ENCODE measurements at places on chromosomes 1 and 21. TPM values are rescaled to one million over a fixed set of nuclear protein-coding genes. Genes with fewer than 3 reads are reported as not detected.

DNA sequence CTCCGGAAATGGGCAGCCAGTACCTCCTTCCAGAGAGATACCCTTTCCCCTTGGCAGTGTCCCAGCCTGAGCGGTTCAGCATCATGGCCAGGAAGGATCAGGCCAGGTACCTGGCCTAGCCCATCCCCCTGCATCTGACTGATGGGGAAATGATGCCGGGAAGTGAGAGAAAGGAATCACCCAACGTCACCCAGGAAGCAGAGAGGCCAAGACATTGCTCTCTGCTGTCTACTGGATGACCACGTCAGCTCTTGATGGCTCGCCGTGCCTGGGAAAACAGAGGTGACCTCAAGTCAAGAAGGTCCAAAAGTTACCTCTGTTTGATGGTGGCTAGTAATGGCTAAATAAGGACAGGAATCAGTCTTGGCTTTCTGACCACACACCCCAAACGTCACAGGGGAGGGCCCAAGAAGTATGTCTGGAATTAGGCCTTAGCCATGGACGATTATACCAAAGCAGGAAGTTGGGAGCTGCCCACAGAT lies 79.0 kb downstream of the MRPL37 start:
- DNase-seq, result no peak

GRCh38 chr1:1343811-1344421 lies 5.3 kb downstream of the DVL1 start:
- DNase-seq, result no peak

DNA sequence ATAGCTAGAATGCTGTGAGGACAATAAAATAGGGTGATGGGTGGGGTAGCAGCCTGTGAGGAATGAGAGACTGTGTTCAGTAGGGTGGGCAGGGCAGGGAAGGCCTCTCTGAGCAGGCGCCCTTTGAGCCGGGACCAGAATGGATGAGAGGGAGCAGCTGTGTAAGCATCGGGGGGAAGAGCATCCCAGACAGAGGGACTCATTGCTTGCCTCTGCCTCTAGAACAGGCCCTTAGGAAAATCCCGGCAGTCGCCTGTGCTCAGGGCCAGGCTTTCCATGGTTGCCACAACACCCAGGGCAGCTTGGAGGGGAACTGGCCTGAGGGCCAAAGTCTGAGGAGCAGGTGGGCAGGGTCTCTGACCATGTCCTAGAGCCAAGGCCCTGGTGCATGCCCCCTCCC lies 774 bp downstream of the SLC2A7 start:
- DNase-seq, result no peak

DNA sequence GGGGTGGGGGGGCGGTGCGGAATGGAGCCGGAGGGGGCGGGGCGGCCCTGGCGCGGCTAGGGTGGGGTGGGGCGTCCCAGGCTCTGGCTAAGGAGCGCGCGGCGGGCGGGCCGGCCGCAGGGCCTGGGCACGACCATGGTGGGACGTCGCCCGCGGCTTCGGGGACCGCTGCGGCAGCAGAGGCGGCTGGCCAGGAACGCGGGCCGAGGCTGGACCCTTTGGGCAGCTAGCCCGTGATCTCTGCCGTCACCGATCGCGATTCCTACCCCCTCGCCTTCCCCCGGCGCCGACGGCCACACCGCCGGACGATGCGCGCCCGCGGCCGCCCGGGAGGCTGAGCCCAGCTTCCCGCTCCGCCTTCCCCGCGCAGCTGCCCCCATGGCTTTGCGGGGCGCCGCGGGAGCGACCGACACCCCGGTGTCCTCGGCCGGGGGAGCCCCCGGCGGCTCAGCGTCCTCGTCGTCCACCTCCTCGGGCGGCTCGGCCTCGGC lies at the start of gene MAP3K21:
Gene MAP3K21 (plus strand): TSS at position 74 of the 491 bp plus-strand sequence. CDS start 305 bp downstream, at position 379.
- no peak for DNase-seq

DNA sequence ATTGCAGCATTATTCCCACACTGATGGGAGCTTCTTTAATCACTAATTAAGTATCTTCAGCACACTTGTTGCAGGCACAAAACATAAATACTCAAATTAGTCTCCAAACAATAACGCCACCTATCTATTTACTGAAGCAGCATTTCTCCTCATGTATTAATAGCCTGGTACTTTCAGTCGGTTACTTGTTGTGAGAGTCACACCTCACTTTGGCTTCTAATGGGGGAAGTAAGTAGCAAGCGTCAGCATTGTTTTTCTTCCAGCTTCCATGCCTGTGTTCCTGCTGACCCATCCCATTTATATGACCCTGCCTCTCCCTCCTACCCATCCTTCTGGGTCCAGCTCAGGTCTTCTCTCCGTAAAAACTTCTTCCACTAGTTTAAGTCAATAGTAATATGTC lies 31.9 kb upstream of the DENND1B start:
- DNase-seq, result no peak

GRCh38 chr1:103616362-103616761 lies 865 bp upstream of the AMY2A start:
- no peak for DNase-seq

DNA sequence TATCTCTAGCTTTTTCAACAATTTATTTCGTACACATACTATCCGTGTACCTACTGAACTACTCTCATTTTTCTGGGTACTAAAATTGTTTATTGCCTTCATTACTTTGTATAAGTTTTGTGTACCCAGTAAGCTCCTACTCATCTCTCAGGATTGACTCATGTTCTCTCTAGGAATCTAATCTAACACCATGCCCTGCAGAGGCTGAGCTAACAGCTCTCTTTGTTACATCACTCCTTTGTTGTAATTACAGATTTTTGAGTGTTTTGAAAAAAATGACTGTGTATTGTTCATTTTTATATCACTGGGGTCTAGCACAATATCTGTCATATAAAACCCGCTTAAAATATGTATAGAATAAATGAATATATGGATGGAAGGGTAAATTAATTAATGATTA lies 167.1 kb downstream of the ATP6V1G3 start:
- DNase-seq, result no peak

- no peak for DNase-seq
Measured at GRCh38 chr1:21909286-21909759, 27.8 kb downstream of the HSPG2 start.

DNA sequence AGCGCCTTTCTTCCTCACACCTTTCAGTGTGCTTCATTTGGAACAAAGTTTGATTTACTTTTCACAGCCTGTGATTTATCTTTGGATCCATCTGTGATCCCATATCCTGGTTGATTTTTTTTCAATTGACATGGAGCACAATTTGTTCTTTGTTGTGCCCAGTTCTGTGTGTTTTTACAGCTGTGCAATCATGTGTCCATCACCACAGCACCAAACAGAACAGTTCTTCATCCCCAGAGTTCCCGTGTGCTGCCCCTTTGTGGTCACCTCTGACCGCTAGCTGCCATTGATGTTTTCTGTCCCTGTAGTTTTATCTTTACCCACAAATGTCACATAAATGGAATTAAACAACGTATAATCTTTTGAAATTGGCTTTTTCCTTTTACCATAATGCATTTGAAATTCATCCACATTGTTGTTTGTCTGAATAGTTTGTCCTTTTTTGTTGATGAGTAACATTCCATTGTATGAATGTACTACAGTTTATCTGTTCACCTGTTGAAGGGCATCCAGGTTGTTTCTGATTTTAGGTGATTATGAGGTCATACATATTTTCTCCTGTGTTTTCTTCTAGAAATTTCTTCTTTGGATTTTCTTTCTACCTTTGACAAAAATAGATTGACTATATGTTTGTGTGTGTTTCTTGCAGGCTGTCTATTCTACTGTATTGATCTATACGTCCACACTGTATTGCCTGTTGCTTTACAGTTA lies 17.4 kb downstream of the MIGA1 start:
- DNase-seq, result peak; percentile 51

DNA sequence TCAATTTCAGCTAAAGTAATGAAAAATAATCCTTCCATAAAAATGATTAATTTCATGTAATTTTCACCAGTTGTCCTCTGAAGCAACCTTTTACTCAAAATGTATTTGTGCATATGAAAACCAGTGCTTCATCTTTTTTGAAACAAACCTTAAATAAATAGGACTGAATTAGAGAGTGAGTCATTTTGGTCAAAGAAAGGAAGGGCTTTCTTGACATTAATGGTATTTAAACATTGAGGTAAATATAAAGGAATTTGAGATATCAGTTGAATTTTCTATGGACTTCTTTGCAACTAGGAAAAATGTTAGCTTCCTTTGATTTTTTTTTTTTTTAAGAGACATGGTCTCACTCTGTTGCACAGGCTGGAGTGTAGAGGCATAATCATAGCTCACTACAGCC lies 38.7 kb downstream of the SNX7 start:
- no peak for DNase-seq

- no peak for DNase-seq
Measured at GRCh38 chr1:184709418-184709817, 45.2 kb downstream of the EDEM3 start.

The ZBTB37 gene
- 33.4 TPM for total RNA-seq

The CR1L gene
- not detected for total RNA-seq

The NTNG1 gene
- total RNA-seq, result 17.5 TPM

The METTL13 gene
- 23.2 TPM for total RNA-seq
